ENCODE measurements at places on chromosomes 6 and 20.

DNA sequence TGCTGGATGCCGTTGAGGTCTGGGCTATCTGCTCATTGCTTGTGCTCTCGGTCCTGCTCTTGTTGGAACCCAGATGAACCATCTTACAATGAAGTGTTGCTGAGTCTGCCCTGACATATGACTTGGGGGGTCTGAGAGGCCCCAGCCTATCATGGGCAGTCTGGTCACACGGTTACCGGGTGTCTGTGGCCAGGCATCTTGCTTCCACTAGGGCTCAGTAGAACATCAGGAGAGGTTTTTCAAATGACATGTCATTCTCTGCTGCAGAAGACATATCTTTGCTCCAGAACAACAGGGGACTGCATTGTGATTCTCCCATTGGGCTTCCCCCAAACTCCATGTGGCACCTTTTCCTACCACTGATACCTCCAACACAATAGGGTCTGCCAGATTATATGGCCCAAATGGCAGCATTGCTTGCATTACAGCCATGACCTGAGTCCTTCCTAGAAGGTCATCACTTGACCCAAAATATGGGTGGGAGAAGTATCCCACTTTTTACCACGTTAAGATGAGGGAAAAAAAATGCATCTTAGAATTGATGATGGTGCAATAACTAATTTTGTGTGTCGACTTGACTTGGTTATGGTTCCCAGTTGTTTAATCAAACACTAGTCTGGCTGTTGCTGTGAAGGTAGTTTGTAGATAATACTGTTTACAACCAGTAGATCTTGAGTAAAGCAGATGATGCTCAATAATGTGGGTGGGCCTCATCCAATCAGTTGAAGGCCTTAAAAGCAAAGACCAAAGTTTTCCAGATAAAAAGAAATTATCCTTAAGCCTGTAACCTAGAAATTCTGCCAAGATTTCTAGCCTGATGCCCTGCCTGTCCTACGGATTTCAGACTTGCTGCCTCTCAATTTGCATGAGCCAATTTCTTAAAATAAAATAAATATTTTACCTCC lies 241.0 kb downstream of the QKI start:
- no peak for DNase-seq

DNA sequence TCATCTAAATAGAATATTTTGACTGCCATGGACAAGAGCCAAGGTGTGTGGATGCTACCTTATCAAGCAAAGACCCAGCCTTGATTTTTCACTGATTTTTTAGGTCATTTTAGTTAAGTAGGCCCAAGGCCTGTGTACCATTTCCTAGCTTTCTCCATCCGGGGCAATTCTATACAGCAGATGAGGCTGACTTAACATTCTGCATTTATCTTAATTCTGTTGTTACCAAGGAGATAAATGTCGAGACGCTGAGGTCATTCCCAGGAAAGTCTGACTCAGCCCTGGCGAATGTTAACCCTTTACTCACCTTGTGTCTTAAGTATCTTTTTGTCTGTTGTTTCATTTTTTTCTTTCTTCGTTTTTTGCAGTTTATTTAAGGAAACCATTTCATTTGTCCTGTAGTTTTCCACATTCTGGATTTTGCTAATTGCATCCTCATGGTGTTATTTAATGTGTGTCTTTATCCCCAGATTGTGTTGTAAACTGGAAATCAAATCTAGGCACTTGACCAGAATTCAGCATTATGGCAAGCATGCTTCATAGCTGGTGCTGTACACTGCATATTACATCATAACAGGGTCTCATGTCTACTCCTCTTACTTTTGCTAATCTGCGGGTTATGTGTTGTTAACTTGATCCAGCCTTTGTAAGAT lies 277.0 kb downstream of the CDKAL1 start:
- no peak for DNase-seq

DNA sequence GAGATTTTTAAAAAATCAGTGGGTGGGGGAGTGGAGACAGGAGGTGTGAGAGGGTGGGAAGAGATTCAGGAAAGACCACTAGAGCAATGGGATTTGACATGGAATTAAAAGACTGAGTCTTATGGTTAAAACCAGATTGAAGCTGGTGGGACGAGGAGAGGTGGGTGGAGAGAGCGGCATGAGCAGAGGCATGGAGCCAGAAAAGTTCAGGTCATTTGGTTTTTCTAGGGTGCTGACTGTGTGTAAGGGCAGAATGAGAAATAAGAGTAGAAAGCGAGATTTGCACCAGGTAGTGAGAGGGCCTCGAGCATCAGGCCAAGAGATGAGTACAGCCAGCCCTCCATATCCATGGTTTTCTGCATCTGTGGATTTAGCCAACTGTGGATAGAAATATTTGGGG lies 121.3 kb downstream of the TCP11 start:
- DNase-seq, result no peak

DNA sequence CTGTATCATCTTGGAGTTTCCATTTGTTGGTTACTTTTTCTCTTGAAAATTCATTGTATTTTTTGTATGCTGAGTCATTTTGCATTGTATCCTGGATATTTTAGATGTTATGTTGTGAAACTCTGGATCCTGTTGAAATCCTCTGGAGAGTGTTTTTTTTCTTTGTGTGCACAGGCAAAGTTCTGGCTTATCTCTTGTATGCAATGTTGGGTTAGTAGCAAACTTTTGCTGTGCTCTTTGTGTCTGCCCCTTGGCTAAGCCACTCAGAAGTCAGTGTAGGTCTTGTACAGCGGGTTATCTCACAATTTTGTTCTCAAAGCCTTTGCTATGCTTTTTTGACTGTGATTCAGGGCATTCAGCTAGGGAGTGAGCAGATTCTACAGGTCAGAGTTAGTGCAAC lies 29.1 kb upstream of the LMBRD1 start:
- DNase-seq, result no peak

DNA sequence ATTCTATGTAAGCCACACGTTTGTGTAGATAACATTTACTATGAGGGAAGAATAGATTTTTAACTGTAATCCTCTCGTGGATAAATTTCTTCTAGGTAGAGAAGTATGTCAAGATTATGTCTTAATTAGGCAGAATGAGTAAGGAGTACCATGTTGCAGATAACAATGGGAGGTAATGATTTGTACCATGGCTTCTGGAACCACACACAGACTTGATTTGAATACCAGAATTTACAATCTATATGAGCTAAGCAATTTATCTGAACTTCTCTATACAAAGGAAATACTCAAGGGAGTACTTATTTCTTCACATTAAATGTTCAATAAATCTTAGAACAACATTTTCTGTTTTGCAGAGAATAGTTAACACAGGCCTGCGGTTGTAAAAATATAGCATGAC lies 51.5 kb downstream of the RPS12 start:
- no peak for DNase-seq
